ENCODE measurements at places on chromosomes 11 and 22. TPM values are rescaled to one million over a fixed set of nuclear protein-coding genes. Genes with fewer than 3 reads are reported as not detected.

APOBEC3H gene
- total RNA-seq, result 6.6 TPM

HTR3B gene
- not detected for total RNA-seq

DNA sequence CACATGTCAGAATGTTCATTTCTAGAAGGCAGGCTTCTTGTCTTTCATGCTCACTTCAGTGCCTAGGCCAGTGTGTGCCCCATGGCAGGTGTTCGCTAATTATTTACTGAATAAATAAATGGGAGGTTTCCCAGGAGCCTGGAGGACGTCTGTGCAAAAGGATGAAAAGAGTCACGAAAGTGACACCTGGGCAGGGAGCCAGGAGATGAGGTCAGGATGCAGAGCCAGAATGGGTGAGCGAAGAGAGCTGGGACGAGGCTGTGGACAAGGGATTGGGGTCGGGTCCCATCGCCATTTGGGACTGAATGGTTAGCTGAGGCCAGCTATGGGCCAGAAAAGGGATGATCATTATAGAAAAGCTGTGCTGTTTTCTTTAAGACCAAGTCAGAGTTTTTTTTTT, 560.4 kb downstream of the TBC1D22A start:
- no peak for DNase-seq

DNA sequence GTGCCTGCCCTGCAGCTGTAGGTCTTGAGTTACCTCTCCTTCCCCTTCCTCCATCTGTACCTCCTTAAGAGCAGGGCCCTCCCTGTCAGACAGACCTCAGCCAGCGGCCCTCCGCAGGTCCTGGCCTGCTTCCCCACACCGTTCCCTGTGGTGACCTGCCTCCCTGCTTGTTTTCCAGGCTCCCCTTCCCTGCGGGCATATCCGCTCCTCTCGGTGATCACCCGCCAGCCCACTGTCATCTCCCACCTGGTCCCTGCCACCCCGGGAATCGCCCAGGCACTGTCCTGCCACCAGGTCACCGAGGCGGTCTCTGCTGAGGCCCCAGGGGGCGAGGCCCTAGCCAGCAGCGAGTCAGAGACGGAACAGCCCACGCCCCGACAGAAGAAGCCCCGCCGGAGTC, 60.9 kb downstream of the BARX2 start:
- no peak for DNase-seq

DNA sequence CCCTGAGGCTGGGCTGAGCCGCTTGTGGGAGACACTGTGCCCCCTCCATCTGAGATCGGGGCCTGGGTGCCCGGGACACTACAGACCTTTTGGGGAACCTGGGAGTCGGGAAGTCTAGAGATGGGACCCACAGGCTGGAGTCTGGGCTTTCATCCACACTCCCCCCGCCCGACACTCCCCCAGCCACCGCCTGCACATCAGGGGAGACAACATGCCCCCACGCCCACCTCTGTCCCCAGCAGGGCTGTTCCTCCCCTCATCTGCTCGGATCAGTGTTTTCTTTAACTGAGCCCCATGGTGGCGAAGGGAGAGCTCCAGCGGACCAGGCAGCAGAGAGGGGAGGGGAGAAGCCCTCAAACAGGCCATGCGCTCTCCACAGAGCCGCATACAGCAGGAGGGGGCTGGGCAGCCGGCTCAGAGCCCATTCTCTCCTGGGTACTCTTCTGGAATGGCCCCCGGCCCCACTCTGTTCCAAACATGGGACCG, 174.7 kb downstream of the IGLL1 start:
- DNase-seq, result no peak

DNA sequence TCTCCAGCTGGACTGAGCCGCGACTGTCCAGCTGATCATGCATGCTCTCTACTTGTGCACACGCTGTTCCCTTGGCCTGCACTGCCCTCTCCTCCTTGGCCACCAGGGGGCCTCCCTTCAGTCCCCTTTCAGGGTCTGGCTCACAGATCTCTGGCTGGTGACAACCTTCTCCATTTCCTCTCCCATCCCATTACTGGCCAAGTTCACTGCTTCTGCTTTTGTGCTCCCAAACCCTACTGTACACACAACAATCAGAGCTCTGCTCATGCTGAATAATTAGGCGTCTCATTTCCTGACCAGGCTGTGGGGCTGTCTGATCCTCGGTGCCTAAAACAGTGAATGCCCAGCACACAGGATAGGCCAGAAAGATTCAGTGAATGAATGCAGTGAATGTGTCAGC, 224.0 kb upstream of the NARS2 start:
- DNase-seq, result no peak
